ENCODE measurements at places on chromosomes 11 and 22.

- no peak for DNase-seq
Measured at GRCh38 chr22:40469181-40469580, 98.8 kb downstream of the SGSM3 start.

DNA sequence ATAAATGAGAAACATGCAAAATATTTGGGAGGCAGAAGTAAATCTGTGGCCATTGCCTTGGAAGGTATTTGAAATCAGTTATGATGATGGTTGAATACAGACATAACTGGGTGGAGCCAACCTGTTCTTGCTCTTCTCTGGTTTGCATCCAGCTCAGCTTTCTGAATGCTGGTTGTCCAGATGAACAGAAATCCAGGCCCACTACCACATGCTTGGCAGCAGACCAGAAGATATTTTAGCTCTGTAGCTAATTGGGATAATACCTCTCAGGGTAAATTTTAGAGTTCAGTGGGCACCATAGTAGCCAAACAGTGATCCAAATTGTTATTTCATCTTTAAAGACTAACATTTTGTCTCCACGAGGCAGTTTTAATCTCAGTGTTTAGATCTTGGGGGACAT is 308.3 kb downstream of the RAB38 start:
- no peak for DNase-seq

DNA sequence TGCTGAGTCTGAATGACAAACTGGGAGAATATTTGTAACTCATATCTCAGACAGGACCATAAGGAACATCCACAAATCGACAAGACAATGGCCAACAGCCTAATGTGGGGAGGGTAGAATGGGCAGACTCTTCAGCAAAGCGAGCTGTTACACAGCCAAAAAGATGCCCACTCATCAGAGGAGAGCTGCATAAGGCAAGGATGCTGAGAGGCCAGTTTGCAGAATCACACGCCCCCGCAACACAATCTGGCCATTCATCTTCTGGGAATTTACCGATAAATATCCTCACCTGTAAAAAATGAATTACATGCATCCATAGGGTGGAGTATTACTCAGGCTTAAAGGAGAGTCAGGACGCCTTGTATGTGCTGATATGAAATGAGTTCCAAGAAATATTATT is 57.5 kb upstream of the SLC22A12 start:
- no peak for DNase-seq

- no peak for DNase-seq
Measured at GRCh38 chr11:34460278-34460677, 21.5 kb downstream of the CAT start.

- peak; percentile 88 for DNase-seq
Measured at GRCh38 chr11:10293423-10294289, at the start of gene SBF2. SBF2 (minus strand) TSS chr11:10294219; CDS start chr11:10294069, 150 bp downstream.

DNA sequence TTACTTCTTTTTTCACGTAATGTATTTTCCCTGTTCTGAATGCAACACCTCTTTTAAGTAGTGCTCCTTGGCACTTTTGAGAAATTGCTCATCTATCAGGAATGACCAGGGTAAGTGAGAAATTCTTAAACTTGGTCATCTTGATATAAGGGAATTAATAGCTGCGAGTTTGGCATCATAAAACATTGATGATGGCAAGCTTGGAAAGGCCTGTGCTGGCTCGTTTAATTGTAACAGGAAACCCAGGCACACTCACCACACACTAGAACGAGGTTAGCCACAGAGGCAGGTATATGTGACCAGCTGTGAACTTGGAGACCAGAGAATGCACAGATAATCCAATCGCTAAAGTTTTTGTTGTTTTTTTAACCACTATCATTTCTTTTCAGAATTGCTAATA is 24.3 kb downstream of the FAM118A start:
- no peak for DNase-seq

DNA sequence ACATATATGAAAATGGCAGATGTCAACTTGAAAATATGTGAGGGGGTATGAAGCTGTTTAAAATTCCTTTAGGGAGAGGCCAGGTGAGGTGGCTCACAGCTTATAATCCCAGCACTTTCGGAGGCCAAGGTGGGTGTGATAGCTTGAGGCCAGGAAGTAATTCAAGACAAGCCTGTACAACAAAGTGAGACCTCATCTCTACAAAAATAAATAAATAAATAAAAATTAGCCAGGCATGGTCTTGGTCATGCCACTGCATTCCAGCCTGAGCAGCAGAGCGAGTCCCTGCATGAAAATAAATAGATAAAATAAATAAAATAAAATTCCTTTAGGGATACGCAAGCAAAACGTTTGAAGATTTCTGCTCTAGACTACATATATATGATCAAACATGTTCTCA is 38.1 kb upstream of the FAM181B start:
- no peak for DNase-seq

DNA sequence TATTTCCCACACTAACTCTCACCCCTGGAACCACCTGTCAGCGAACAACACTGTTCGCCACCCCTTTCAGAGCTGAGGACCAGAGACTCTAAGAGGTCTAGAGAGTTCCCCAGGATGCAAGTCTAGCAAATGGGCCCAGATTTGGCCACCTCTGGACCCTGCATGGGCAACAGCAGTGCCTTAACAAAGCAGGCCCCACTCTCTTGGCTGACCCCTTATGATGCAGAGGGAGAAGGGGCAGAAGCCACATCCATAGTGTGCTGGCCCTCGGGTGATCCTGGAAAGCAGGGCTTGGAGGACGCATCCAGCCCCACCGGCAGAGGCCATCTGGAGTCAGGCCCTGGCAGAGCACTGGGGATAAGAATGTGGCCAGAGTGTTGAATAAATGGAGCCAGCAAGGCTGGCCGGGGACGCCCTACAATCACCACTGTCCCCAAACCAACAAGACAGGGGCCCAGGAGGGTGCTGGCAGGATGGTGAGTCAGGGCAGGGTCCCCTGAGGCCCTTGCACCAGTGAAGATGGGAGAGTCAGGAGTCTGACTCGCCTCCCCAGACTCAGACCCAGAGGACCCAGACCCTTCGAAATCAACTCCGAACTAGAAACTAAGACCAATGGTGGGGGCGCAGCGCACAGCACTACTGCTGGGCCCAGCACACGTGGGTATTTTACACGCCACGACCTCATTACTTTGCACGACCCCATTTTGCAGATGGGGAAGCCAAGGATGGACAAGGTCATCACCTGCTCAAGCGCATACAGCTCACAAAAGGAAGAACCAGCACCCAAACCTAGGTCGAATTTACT is 6.5 kb downstream of the CSNK1E start:
- no peak for DNase-seq

DNA sequence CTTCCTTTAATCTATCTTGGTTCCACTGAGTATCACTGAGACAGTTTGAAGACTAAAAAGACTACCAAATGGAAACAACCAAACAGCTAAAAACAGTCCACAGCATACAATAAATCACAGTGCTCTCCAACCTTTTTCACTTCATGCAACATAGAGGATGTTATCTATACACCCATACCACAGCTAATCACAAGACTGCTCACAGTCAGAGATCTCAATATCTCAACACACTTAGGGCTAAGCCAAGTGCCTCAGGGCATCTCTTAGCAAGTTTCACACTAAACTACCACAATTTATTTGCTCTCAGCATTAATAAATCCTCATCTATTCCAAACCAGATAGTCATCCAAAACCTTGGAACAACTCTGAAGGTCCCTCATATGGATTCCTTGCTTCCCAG is 129.4 kb downstream of the SBF2 start:
- DNase-seq: no peak

DNA sequence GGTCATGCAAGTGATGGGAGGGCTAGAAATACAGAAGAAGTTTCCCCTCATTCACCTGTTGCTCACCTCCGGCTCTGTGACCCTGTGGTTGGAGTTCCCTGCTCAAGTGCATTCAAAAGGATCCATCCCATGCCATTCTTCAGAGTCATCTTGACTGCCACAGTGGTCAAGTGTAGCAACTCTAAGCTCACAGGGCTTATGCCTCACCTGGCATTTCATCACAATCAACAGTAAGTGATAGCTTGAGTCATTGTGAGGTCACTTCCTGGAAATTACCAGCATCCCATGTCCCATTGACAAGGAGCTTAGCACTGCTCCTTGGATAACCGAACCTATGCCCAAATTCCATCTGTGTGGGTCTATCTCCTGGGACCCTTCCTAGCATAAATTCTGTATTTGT is 55.6 kb downstream of the OR4C45 start:
- DNase-seq: no peak

DNA sequence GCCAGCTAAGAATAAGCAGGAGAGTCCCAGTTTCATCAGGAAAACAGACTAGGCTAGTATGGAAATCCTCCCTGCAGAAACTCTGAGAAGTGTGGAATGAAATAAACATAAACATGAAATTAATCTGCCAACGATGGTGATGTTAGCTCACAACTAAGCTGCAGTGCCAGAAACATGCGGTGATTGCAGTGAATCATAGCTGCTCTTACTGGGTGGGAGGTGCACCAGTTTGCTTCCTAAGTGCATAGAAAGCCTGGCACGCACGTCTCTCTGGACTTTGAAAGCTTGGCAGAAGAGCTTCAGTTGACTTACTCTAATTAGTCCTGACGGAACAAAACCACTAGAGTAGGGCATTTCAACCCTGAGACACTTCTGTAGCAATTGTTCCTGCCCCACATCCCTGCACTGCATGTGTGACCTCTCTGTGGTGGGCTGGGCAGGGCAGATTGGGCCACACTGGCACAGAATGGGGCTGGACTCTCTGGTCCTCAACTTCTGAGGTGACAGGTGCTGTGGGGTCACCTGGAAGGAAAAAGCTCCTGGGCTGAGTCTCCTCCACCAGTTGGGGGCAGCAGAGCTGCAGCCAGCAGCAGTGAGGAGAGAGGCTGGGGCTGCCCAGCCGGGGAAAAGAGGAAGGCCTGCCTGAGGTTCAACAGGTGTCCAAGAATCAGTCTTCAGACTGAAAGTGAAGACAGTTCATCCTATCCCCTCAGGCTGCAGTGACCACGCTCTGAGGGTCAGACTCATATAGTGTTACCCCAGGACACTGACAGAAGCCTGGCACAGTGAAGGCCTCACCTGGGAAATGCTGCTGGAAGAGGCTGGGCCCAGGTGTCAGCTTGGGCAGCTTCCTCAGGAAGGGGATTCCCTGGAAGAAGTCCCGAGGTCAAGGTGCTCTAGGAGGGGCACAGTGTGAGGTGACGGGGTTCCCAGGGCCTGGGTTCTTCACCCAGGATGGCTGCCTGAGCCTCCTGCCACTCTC is 40.5 kb downstream of the GGTLC2 start:
- DNase-seq: no peak

DNA sequence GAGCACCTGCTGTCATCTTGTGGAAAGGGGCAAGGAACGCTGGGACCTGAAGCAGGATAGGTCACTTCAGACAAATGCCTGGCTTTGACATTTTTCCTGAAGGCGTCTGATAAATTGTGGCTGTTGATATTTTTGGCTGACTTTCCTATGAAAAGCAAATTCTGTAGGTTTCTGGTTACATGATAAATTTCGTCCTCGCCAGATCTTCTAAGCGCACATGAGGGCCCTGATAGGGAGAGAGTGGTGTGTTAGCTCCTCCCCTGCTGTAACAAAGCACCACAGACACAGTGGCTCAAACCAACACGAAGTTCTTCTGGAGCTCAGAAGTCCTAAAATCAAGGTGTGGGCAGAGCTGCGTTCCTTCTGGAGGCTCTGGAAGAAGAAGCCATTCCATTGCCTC is 19.6 kb downstream of the APOL4 start:
- DNase-seq: no peak

DNA sequence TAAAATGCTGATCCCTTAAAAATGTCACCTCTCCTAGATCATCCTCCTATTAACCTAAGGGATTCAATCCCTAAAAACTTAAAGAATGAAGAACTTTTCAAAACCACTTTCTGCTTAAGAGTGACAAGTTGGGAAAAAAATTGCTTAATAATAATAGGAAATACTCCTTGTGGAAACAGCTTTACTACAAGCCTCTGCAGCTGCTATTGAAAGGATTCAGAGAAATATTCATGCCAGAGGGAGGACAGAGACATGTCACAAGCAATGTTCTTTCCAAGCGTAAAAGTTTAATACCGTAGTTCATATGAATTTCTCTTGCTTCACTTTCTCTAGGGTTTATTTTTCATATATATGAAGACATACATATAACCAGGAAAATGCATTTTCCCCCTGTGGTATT is 98.2 kb downstream of the ARHGAP20 start:
- no peak for DNase-seq
